ENCODE measurements at places on chromosomes 5 and 9.

- no peak for DNase-seq
These were observed 824 bp downstream of the TMEM245 start for GRCh38 chr9:109118808-109119438.

- no peak for DNase-seq
These were observed 113.9 kb downstream of the DAB2IP start for GRCh38 chr9:121765021-121765950.

GRCh38 chr9:75378036-75378435, 289.7 kb downstream of the OSTF1 start:
- no peak for DNase-seq

GRCh38 chr9:128764361-128764760, 7.4 kb downstream of the ZER1 start:
- DNase-seq = no peak

DNA sequence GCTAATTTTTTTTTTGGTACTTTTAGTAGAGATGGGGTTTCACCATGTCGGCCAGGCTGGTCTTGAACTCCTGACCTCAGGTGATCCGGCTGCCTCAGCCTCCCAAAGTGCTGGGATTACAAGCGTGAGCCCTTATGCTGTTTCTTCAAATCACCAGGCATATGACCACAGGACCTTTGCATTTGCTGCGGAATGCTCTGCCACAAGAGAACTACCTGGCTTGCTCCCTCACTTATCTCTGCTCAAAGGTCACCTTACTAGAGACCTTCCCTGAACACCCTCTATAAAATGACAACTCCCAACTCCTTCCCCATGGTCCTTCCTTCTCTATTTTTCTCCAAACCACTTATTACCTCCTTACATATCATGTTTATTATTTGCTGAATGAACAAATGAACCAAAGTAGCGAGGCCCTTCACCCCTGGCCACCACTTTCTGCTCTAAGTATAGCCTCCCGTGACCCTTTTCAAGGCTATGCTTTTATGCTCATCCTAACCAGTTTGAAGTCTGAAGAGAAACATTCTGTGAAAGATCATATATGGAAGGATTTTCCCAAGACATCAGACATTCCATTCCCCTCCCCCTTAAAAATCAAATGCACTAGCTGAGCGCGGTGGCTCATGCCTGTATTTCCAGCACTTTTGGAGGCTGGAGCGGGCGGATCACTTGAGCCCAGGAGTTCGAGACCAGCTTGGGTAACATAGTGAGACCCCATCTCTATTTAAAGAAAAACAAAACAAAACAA, 1.3 kb downstream of the ZER1 start:
- DNase-seq = no peak

GRCh38 chr5:28414619-28415018, 1376.2 kb upstream of the CDH9 start:
- no peak for DNase-seq

DNA sequence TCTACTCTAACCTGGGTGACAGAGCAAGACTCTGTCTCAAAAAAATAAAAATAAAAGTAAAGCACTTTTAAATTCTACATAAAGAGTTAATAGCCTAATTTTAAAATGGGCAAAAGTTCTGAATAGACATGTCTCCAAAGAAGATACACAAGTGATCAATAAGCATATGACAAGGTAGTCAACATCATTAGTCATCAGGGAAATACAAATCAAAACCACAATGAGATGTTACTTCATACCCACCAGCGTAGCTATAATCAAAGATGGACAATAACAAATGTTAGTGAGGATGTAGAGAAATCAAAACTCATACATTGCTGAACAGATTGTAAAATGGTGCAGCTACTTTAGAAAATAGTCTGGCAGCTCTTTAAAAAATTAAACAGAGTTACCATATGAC, 64.1 kb downstream of the IQGAP2 start:
- no peak for DNase-seq

DNA sequence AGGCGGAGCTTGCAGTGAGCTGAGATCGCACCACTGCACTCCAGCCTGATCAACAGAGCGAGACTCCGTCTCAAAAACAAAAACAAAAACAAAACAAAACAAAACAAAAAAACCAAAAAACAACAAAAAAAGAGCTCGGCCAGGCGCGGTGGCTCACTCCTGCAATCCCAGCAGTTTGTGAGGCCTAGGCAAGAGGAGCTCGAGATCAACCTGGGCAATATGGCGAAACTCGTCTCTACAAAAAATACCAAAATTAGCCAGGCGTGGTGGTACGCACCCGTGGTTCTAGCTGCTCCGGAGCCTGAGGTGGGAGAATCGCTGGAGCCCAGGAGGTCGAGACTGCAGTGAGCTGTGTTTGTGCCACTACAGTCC, 20.2 kb downstream of the TRIM7 start:
- no peak for DNase-seq

DNA sequence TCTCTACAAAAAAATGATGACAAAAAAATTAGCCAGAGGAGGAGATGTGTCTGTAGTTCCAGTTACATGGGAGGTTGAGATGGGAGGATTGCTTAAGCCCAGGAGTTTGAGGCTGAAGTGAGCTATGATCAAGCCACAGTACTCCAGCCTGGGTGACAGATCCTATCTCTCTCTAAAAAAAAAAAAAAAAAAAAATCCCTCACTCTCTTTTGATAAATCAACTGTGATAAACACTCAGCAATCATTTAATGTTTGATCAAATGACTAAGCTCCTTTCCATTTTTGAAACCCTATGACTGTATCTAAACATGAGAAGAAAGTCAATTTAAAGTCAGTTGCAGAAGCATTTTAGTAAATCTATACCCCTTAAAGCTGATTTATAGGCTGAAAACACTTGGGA, 112.1 kb upstream of the IL6ST start:
- no peak for DNase-seq

DNA sequence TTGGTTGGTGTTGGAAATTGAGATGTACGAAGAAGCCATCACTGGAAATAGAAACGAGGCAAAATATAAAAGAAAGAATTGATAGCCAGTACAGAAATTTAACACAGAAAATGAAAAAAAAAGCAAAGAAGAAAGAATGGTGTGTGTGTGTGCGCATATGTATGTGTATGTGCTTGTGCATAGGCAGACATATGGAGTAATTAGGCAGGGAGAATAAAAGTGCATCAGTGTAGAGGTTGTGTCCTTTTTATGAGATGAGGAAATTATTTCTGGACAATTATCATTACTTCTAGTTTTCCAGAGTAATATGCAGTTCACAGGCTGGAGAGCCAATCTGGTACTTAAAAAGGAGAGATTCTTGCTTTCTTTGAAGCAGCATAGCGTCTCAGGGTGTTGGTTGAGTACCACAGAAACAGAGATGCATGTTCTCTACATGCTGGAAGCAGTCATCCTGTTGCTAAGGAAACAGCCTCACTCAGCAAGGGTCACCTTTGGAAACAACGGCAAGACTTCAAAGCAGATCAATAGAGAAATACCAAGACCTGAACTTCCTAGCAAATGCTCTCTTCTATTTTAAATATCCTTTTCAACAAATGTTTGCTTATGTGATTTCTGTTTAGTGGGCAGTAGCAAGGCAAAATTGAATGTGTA, 172.7 kb downstream of the TAF11L14 start:
- DNase-seq = no peak

- DNase-seq = no peak
These were observed 281.5 kb downstream of the EFNA5 start for GRCh38 chr5:107389130-107389774.

GRCh38 chr9:118962426-118962825, 406.8 kb downstream of the BRINP1 start:
- no peak for DNase-seq

- no peak for DNase-seq
These were observed 22.2 kb upstream of the ERAP2 start for GRCh38 chr5:96854067-96854466.

DNA sequence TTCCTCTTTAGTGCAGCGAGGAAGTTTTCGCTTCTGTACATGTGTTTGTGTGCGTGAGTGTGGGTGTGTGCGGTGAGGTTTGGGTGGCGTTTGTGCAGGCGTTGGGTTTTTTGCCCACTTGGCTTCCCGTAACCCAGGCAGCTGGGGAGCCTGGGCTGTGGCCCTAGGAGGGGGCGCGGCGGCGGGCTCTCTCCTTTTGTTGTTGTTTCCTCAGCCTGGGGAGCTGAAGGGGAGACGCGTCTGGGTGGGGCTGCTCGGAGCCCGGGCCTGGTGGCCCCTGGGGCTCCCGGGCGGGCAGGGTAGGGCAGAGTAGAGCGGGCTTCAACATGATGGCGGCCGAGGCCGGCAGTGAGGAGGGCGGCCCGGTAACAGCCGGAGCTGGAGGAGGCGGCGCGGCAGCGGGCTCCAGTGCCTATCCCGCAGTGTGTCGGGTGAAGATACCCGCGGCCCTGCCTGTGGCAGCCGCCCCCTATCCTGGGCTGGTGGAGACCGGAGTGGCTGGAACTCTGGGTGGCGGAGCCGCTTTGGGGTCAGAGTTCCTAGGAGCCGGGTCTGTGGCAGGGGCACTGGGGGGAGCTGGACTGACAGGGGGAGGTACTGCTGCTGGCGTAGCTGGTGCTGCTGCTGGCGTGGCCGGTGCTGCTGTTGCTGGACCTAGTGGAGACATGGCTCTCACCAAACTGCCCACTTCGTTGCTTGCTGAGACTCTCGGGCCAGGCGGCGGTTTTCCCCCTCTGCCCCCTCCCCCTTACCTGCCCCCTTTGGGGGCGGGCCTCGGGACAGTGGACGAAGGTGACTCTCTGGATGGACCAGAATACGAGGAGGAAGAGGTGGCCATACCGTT, 665 bp downstream of the RASA1 start:
- DNase-seq = peak; percentile 73

GRCh38 chr9:103361906-103362305, 366.8 kb downstream of the CYLC2 start:
- DNase-seq = no peak

- no peak for DNase-seq
These were observed 367.6 kb downstream of the ARL15 start for GRCh38 chr5:53942724-53943123.

DNA sequence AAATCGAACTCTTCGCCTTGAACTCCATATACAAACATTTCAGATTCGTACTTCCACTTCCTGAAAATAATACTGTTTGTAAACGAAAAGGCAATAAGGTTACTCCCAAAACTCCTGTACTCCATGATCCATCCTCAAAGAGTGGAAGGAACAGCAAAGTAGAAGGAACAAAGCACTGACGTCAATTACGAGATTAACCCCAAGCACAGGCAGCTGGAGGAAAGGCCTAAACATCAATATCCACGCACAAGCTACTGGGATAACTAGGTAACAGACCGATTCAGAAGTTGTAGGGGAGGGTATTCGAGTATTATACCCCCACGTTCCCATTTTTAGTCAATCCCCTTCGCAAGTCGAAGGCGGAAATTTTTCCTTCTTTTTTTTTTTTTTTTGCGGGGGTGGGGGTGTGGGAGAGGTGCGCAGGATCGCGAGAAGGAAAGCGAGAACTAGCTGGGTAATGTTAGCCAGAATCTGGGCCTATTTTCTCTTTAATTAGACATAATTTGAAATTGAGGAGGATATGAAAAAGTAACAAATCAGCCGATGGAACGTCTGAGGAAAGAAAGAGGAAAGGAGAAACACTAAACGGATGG, 909 bp downstream of the AFF4 start:
- peak; percentile 13 for DNase-seq

DNA sequence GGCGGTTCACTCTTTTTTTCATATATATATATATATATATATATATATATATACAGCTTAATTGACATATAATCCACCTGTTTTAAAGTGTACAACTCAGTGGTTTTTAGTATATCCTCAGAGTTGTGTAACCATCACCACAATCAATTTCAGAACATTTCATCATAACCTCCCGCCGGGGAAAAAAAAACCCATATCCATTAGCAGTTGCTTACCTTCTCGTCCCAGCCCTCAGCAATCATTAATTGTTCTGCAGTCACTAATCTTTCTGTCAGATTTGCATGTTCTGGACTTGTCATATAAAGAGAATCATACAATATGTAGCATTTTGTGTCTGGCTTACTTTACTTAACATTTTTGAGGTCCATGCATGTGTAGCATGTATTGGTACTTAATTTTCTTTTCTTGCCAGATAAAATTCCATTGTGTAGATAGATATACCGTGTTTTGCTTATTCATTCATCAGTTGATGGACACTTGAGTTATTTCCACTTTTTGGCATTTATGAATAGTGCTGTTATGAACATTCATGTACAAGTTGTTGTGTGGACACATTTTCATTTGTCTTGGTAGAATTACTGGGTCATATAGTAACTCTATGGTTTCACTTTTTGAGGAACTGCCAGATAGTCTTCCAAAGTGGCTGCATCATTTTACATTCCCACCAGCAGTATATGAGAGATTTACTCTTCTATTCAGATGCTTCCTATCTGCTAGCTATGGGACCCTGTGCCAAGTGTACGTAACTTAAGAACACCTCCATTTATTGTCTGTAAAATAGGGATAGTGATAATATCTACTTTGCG, 3.5 kb upstream of the RNF145 start:
- no peak for DNase-seq

DNA sequence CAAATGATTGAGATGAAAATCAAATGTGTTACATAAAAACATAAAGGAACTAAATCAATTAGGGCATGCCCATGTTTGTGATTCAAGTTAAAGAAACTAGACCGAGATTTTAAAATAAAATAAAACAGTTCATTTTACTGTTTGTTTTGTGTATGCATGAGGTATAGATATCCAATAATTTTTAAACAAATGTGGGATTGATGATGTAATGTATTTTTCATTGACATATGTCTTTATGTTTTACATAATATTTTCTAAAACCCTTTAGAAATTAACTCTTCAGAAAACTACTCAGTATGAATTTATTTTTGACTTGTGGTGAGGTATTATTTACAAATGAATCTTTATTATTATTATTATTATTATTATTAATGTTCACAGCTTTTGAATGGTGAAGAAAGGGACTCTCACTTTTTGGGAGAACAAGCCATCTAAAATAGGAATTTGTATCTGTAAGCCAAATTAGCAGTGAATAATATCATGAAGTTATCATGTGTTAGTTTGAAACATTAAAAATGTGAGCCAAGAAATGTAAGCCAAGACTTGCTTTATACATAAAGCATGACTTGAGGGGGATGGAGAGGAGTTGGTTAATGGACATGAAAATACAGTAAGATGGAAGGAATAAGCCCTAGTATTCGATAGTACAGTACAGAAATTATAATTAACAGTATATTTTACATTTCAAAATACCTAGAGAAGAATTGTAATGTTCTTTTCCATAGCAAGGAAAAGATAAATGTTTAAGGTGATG, 355.0 kb downstream of the CDH10 start:
- DNase-seq = no peak

DNA sequence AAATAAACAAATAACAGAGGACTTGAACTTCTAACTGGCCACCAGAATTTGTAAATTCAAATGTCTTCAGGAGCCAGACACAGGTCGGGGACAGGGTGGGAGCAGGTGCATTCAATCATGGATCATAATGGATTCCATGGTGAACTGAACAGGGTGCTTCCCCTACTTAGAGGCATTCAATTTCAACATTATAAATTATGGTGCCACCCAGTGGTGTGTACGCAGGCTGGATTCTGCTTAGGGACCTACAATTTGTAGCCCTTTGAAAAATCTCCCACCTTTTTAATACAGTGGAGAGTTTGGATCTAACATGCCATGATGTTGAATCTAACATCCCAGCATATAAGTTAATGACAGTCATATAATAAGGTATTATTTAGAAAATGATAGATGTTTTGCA, 22.3 kb downstream of the KLF9 start:
- no peak for DNase-seq

All from activated CD4-positive, alpha-beta T cell treated with anti-CD3 and anti-CD28 coated beads, Interleukin-2, amount 50 U/mL, for 48 hours (primary cell).